ENCODE measurements at places on chromosomes 2 and 18.

- DNase-seq: no peak
Observed at GRCh38 chr2:69863298-69863697, 30.5 kb upstream of the SNRNP27 start.

GRCh38 chr2:65728477-65729180, 296.2 kb upstream of the SPRED2 start:
- no peak for DNase-seq

DNA sequence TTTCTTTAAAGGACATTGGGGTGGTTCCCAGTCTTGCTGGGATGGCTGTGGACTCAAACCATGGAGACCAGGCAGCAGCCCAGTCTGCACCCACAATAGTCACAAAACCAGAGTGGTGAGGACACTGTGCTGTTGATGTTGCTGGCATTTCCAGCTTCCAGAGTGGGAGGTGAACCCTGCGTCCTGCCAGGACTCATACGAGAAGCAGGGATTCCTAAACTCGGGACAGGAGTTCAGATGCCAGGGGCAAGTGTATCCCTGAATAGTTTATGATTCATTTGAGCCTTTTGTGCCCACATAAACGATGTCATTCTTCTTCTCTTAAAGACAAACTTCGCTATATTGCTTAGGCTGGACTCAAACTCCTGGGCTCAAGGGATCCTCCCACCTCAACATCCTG, 62.8 kb downstream of the TCF7L1 start:
- no peak for DNase-seq

DNA sequence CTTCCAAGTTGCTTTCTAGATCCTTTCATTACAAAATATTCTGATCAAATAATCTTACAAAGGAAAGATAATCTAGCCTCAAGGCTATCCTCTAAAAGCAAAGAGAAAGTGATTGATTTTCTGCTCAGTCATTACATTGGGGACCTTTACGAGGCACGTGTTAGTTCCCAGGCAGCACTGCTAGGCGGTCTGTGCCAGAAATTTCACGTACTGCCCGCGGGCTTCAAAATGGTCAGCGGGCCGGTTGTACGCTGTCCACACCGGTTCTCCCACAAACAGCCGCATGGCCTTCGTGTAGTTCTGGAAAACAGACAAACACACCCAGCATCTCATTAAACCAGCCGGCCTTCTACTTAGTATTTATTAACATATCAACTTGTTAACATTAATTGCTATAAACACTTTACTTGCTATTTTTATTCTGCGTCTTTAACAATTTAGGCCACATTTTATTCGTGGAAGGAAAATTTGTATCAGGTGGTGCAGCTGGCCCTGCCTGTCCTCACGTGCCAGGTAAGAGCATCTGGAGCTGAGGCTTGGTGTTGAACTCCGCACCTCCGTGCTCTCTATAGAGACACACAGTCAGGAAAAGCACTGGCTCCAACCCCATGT, 20.4 kb downstream of the ADI1 start:
- DNase-seq: no peak

- no peak for DNase-seq
Observed at GRCh38 chr2:71082402-71083252, 14.2 kb downstream of the NAGK start.

DNA sequence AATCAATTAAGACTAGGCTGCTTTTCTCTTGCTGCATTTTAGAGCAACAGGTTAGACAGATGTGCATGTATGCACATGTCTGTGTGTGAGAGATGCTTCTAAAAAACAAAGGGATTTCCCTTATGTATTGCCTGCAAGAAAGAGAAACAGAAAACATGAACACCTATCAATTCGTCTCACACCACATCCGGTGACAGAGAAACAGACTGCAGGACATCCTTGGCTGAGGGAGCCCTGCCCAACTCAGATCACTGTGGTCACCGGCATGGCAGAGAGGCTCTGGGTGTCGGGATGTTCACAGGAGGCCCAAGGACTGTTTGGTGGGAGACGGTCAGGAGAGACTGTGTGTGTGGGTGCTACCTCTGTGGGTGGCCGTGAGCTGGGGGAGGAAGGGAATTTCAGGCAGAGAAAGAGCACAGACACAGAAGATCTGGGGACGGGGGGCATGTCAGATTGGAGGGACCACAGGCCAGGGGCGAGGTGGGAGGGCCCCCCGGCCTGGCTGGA, 24.9 kb downstream of the FHL2 start:
- DNase-seq: no peak

DNA sequence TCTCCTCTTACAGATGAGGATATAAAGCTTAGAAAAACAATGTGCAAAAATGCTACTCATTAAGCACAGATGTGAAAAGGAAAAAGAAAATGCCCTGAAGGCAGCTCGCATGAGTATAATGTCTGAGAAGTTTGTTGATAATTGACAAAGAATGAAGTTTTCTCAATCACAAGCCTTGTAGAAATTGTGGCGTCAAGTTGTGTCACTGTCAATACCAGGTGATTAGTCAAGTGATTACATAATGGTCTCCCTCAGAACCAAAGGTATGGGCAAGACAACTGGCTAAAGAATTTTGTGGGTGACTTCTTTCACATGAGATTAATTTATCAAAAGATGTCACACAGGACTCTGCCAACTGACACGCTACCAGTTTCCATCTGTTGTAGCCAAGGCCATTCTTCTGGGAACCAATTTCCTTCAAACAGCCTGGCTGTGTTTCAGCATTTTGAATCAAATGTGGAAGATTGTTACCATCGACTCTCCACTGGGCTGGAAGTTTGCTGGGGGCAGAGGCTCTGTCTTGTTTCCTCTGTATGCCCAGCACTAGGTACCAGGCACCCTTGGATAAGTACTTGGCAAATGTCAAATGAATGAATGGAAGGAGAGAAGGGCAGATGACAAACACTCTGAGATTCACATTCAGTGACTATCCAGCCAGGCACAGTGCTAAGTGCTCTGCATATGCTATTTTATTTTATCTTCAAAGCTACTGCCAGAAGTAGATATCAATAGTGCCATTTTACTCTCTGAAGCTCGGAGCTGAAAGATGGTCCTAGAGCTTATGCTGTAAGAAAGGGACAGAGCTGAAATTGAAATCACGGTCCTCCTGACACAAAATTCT, 5.9 kb upstream of the FN1 start:
- DNase-seq: no peak

GRCh38 chr2:168058675-168059074, 188.7 kb downstream of the STK39 start:
- no peak for DNase-seq

DNA sequence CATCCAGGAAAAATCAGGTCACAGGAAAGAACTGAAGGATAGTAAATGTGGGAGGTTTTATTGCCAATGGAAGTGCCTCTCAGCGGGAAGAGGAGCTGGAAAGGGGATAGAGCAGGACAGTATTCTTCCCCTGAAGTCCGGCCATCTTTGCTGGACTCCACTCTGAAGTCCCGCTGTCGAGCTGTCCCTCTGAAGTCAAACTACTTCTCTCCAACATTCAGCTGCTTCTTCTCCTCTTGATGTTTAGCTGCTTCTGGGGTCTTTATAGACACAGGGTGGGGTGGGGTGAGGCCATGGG, 23.5 kb upstream of the SLC39A10 start:
- DNase-seq: no peak

GRCh38 chr2:176502619-176503018, 233.4 kb downstream of the MTX2 start:
- no peak for DNase-seq

DNA sequence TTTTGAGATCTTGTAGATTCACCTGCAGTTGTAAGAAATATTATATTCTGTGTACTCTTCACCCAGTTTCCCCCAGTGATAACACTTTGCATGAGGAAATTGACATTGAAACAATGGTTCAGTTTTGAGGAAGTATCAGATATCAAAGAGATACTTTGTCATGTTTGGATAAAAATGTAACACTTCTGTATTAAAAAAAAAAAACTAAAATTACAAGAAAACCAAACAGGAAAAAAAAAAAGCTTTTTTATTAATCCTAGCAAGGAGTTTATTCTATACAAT, 204.0 kb downstream of the ARL4C start:
- DNase-seq: no peak

- DNase-seq: no peak
Observed at GRCh38 chr2:14716319-14716718, 83.8 kb downstream of the LRATD1 start.

DNA sequence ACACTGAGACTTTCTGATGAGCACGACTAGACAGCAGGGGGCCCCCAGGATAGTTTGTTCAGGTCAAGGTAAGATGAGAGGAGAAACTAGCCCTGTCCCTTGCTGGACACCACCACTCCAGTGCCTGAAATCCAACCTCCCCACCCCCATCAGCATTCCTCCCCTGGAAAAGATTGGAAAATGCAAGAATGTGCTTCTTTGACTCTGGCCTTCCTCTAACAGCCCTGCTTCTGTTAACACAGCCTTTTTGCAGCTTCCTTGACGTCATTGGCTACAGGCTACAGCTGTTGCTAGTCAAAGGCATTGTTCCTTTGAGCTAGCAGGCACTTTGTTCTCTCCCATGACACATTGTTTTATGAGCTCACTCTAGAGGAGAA, 20.1 kb upstream of the LTBP1 start:
- no peak for DNase-seq

DNA sequence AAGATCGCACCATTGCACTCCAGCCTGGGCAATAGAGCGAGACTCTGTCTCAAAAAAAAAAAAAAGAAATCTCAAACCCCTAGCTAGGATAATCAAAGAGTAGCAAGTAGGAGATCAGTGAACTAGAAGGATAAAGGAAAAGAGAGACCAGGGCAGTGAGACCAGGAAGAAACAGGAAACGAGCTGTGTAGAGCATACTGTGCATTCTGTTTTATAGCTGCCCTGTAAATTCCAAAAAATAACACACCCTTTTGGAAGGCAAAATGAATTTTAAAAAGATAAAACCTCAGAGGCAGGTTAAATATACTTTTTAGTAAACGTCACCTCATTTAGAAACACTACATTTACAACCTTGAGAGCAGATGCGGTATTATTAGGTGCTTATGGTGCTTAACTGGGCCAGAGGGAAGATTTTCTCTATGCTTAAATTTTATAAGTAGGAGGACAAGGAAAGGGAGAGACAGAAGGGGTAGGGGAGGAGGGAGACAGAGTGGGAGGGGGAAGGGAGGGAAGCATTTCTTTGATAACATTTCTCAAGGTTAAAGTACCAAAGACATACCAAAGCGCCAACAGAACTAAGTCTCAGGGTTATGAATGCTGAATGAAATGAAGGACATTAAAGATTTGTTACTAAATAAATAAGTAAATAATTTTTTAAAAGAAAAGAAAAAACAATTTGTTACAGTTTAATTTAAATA, 30.1 kb downstream of the FEZ2 start:
- no peak for DNase-seq

DNA sequence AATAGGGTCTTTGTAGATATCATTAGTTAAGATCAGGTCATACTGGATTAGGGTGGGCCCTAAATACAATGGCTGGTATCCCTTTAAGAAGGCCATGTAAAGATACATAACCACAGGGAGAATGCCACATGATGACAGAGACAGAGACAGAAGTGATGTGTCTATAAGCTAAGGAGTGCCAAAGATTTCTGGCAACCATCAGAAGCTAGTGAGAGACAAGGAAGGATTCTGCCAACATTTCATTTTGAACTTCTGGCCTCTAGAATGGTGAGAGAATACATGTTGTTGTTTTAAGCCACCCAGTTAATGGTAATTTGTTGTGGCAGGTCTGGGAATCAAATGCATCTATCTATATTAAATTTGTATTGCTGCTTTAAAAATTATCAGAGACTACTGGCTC, 185.5 kb upstream of the CYRIA start:
- no peak for DNase-seq

GRCh38 chr2:42053791-42054701, 6.2 kb downstream of the PKDCC start:
- DNase-seq: no peak

- no peak for DNase-seq
Observed at GRCh38 chr2:58604096-58604495, 363.0 kb upstream of the FANCL start.

DNA sequence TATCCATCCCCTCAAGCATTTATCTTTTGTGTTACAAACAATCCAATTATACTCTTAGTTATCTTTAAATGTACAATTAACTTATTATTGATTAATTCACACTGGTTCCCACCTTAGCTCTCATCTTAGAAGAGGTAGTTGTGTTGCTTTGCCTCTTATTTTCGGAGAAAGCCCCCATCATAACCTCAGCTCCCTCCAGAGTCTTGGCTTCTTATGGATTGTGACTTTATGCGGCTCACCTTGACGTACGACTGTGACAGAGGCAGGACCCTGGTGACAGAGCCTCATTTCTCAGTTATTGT, 132.9 kb downstream of the SPTBN1 start:
- DNase-seq: no peak

Measured in NCI-H1436 treated with DMSO at 0.1 percent for 48 hours (cell line).